CD4-positive, alpha-beta T cell (primary cell): ENCODE measurements at places on chromosomes 16 and 17.

GRCh38 chr17:76534831-76535732, 2.4 kb downstream of the CYGB start:
- DNase-seq: no peak

DNA sequence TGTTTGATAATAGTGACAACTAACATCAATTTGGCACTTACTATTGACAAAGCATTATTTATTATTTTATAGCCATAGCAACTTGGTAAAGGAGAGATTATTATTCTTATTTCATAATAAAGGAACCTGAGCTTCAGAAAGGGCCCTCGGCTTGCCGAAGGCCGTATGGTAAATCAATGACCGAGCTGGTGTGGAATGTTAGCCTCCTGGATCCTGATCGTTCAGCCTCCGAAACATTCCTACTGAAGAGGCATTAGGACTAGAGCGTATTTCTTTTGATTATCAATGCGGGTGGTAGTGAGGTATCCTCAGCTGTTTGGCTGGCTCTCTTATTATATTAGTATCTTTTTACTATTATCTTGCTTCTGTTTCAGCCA, 199.3 kb upstream of the TBX2 start:
- DNase-seq: no peak

DNA sequence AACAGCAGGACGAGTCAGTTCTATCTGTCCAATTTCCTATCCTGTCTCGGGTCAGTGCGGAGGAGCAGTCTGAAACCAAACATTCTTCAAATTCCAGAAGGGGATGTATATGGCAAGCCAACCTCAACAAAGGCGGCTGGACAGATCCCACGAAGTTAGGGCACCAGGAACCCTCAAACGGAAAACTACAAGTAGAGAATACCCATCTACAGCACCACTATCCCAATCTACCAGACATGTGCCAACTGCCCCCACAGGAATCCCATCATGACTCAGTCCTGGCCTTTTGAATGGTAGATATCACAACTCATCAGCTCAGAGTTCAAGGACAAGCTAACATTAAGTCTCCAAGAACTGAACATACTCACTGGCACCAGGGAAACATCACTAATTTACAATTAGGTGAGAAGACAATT, 2.3 kb downstream of the NAT9 start:
- no peak for DNase-seq

GRCh38 chr17:10875430-10875851, 37.6 kb upstream of the PIRT start:
- DNase-seq: no peak

- peak; percentile 17 for DNase-seq
Observed at GRCh38 chr17:35849469-35850348, 19.0 kb downstream of the HEATR9 start.

- no peak for DNase-seq
Observed at GRCh38 chr16:64749346-64749745, 372.5 kb downstream of the CDH11 start.

DNA sequence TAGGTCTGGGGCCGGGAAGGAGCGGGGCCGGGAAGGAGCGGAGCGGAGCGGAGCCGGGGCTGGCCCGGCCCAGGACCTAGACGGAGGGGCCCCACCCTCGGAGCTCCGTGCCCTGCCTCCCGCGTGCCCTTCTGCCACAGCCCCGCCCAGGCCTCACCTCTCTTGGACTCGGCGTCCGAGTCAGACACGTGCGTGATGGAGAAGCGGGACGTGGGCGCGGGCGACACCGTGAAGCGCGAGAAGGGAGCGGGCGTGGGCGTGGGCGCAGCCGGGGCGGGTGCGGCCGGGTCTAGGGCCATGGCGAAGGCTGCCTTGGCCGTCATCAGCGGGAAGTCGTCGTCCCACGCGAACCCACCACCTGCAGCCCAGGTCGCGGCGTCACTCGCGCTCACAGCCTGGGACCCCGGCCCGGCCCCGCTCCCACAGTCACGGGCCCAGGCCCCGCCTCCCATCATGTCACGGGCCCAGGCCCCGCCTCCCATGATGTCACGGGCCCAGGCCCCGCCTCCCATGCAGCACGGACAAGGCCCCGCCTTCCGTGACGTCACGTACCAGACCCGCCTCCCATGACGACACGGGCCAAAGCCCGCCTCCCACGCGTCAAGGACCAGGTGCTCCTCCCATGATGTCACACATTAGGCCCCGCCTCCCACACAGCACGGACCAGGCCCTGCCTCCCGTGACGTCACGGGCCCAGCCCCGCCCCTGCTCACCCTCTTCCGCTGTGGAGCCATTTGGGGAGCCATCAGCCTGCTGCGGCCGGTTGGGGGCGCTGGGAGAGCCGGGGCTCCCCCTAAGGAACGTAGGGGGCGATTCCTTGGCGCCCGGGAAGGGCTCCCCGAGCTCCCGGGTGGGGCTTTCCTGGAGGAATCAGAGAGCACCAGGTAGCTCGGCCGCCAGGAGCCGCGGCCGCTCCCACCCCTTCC, 45.8 kb upstream of the PVALEF start:
- DNase-seq: peak; percentile 56

DNA sequence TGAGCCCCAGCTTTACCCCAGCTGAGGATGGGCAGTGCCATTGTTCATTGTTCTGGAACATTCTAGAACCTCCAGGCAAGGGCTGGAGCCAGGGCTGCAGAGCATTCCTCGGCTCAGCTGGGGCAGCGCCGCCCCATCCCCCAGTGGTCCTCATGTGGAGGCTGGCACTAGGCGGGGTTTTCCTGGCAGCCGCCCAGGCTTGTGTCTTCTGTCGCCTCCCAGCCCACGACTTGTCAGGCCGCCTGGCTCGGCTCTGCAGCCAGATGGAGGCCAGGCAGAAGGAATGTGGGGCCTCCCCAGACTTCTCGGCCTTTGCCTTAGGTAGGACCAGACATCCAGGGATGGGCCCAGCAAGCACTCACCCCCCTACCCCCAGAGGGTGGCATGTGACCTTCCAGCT, at the start of gene TMEM95:
Gene TMEM95 (plus strand): TSS at position 104 of the 400 bp plus-strand sequence. CDS start 49 bp downstream, at position 153.
- DNase-seq: no peak

GRCh38 chr17:751269-752001, 629 bp downstream of the GEMIN4 start:
- DNase-seq: peak; percentile 31

- no peak for DNase-seq
Observed at GRCh38 chr16:79054211-79054984, 546.1 kb downstream of the MAF start.

DNA sequence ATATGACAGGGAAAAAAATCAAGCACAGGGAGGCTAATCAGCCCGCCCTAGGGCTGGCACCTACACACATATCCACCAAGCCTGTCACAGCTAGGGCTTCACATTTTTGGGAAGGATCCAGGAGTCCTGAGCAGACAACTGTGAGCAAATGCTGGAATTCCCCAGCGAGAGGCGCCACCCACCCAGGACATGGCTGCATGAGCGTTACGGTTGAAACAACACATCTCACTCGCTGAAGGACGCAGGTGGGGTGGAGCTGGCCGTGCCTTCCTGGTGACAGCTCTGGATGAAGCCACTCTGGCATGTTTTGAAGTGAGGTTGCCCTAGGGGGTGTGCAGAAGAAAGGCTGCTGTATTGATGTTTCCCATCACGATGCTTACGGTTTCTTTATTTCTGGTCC, 315.1 kb upstream of the EEF2KMT start:
- DNase-seq: no peak

- no peak for DNase-seq
Observed at GRCh38 chr16:79287424-79287917, 313.1 kb downstream of the MAF start.

- DNase-seq: no peak
Observed at GRCh38 chr16:68049449-68049848, 26.4 kb downstream of the DUS2 start.

GRCh38 chr16:88363239-88363891, 19.4 kb upstream of the ZNF469 start:
- no peak for DNase-seq
